KBM-7 (cell line): ENCODE measurements at places on chromosomes 7 and 10.

GRCh38 chr10:103442031-103442461, 10.1 kb downstream of the CALHM2 start:
- DNase-seq, result no peak

DNA sequence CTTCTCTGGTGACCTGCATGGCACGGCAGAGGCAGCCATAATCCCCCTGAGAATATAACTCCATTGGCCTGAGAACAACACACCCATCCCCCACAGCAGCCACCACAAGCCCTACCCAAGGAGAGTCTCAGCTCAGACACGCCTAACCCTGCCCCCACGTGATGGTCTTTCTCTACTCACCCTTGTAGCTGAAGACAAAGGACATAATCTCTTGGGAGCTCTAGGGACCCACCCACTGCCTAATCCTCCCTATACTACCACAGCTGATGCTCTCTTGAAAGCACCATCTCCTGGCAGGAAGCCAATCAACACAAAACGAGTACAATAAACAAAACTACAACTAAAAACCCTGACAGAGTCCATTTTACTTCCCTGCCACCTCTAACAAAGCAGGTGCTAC, 30.7 kb upstream of the HPSE2 start:
- no peak for DNase-seq

- no peak for DNase-seq
These were observed 40.5 kb downstream of the GOT1 start for GRCh38 chr10:99389729-99390480.

DNA sequence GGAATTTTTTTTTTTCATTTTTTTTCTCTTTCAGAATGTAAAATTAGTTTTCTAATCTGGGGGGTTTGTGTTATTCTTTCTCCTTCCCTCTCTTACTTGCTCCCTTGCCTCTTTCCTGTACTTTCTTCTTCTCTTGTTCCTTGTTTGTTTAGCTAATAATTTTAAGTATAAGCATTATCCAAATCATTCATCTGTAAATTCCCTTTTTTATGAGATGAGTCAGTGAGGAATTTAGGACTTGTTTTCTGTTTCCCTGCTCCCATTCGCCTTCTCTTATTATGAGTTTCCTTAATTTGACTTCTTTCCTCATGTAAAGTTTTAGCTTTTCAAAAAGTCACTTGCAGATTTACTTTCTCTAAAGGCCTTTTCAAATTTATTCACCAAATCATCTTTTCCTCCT, 154.6 kb upstream of the ETV1 start:
- no peak for DNase-seq

GRCh38 chr10:78865538-78865875, 203.3 kb upstream of the ZMIZ1 start:
- no peak for DNase-seq

GRCh38 chr10:131000244-131000643, 311.3 kb downstream of the TCERG1L start:
- no peak for DNase-seq

DNA sequence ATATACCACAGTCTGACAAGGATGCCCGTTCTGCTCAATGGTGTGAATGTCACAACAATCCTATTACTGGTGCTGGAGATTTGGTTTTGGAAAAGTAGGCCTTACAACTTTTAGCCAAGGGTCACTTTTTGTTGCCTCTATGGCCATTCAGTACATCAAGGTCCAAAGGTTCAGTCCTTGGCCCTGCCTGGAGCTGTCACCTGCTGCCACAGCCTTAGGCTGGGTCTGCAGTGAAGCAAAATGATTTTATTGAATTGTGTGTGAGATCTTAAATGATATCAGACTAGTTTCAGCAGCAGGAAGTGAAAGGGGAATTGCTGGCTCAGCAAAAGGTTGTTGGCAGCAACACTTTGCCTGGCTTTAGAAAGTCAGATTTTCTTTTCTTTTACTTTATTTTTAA, 427.6 kb downstream of the THSD7A start:
- no peak for DNase-seq

DNA sequence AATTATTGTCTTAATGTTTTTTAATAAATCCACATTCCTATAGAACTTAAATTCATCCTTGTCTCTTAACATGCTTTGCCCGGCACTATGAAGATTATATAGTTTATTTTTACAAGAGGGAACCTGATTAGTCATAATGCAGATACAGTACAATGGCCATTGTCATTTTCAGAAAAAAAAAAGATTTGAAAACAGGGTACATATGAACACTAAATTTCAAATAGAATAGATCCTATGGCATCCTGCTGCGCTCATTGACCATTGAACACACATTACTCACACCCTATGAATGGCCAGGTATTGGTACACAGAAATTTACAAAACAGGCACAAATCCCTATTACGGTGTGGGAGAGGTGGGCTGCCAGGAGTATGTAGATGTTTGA, 2.0 kb upstream of the KLF6 start:
- DNase-seq, result no peak

GRCh38 chr10:3226960-3227744, 54.6 kb upstream of the PITRM1 start:
- peak; percentile 11 for DNase-seq

GRCh38 chr10:77296534-77297392, 340.8 kb downstream of the KCNMA1 start:
- DNase-seq, result no peak

DNA sequence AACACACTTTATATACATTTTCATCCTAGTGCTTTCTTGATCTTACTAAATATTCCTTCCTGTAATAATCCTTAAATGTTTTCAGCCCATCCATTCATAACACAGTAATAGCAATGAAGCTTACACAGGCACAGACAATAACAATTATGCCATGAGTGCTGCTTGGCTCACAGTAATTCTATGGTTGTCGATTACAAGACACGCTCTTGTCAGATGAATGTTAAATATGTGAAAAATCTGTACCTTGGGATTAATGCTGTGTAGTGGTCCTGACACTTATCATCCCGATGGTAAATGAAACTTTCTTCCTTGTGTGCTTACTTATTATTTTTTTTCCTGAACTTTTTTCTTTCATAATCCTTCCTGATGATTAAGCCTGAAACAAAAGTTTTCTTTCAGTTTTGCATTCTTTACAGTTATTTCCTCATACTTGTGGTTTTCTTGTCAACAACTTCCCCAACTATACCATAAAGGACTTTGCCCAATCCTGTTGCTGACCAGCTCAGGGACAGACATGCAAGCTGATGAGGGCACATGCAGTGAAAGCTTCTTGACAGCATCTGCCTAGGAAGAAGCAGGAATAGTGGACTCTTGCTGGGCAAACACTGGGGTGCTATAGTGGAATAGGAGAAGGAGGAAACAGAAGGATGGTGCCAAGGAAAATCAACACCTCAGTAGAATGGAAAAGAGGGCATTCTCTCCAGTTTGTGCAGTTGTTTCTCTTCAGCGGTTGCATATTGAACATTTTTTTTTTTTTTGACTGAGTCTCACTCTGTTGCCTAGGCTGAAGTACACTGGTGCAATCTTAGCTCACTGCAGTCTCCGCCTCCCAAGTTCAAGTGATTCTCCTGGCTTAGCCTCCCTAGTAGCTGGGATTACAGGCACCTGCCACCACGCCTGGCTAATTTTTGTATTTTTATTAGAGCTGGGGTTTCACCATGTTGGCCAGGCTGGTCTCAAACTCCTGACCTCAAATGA, 6.7 kb upstream of the MGAM2 start:
- peak; percentile 18 for DNase-seq

- no peak for DNase-seq
These were observed 4.4 kb upstream of the TBX20 start for GRCh38 chr7:35258125-35258867.

DNA sequence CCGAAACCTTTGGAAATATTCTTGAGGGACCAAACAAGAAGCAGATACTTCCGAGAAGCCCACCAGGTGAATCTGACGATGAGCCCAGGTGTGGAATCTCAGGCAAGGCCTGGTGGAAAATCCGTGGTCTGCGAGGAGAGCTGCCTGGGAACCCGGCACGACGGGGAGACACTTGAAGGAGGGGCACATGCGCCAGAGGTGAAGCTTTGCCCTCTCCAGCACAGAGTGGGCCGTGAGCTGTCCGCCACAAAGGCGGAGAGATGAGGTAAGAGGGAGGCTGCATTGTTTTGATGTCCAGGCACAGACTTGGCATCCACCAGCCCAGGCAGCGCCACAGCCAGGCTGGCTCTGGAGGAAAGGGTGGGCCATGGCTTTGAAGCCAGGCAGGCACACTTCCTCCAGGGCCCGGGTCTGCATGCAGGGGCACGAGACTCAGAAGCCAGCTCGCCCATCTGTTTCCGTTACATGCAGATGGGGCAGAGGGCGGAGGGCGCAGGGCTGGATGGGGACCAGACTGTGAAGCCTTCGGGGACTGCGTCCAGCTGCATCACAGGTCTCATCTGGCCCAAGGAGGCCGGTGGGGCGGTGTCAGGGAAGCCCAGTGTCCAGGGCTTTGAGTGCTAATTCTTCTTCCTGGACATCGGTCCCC, 45.4 kb downstream of the CALML3 start:
- DNase-seq, result no peak

DNA sequence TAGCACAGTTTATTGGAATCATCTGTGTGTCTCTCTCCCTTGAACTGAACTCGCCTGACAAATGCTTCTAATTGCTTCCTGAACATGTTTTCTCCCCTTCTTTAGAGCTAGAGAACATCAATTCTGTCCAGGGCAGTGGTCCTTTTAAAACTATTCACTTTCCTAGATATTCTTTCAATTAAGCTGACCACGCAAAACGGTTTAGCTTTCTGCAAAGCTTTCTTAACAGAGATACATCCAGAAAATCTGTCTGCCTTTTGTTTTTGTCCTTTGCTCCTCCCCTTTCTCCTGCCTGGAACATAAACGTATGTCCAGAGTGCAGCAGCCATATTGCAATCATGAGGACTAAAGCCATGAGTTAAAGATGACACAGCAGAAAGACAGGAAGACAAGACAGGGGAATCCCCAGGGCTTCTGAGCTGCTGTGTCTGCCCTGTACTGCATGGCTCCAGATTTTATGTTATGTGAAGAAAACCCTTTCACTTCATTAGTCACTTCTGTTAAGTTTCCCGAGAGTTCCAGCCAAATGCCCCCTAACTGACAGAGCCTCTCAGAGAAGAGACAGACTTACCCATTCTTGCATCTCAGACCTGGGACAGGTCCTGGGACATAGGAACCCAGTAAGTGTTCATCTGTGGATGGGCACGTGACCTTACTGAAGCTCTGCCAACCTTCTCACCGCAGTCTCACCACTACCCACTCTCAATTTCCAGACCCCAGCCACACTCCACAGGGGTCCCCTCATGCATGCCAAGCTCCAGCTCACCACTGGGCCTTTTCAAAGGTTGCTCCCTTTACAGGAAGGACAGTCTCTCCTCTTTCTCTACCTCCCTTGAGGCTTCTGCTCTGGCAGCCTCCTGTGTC, 35.0 kb upstream of the CPXM2 start:
- DNase-seq, result no peak

DNA sequence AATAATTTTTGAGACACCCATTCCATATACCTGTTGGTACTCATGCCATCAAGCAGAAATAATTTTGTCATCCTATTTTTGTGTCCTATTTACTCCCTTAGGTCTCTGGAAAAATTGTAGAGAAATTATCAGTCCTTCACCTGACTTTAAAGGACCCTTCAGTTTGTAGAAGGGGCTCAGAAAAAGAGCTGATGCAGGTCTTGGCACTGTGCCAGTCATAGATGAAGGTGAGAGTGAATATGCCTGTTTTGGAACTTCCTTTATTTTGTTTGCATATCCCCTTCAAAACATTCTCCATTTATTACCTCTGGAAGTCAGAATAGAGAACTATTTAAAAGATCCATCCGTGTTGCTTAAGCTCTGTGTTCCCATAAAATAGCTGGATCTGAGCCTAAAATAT, 321.0 kb upstream of the TPK1 start:
- no peak for DNase-seq

DNA sequence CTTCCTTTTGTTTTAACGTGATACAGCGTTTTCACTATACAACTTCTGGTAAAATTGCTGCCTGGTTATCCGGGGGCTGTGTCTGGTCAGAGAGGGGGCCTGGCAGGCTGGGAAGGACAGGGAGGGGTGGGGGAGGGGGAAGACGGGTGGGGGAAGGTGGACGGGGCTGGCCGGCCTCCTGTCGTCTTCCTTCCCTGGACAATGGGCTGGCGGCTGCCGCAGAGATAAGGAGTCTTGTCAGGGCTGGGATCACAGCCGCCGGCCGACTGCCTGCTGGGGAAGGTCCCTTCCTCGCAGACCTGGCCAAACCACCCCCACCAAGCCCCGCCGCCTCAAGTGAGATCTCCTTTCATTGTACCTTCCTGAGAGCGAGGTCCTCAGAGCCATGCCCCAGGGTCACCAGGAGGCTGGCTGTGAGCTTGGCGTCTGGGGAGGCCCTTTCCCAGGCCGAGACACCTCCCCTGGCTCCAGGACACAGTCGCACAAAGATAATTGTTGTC, 151.2 kb upstream of the TNRC18 start:
- peak; percentile 22 for DNase-seq

DNA sequence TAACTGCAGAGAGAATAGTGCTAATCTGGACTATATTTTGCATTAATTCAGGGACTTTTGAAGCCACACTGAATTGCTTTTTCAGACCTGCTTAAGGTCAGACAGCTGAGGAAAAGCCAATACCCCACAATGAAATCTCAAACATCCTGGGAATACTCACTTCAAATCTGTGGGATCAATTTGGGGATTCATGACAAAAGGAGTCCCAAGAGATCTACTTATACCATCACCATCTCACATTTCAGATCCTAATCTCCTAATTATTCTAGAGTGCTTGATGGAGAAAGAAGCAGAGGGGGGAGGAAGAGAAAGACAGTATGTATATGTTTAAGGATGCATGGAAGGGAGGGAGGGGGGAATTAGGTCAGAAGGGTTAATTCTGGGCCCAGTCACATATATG, 202.2 kb downstream of the CACNA2D1 start:
- DNase-seq, result no peak

DNA sequence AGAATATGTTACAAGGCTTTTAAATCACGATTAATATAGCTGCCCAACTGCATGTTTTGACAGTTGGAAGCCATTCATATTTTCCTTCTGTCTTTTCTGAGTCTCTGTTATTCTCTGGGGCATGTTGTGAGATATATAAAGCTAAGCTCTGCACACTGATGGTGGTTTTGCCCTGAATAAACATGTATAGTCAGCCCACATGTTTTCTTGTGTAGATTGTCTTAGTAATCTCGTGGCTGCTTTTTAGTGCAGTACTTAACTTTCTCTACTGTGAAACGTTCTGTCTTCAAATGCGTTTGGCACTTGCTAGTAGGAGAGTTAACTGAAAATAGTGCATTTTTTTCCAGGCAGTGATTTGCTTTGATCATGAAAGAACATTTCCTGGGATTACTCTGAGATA, 268.5 kb downstream of the DNAJB9 start:
- DNase-seq, result no peak
